ENCODE measurements at places on chromosomes 3 and 15.

GRCh38 chr15:64443747-64444621, 16.4 kb upstream of the ZNF609 start:
- no peak for DNase-seq

DNA sequence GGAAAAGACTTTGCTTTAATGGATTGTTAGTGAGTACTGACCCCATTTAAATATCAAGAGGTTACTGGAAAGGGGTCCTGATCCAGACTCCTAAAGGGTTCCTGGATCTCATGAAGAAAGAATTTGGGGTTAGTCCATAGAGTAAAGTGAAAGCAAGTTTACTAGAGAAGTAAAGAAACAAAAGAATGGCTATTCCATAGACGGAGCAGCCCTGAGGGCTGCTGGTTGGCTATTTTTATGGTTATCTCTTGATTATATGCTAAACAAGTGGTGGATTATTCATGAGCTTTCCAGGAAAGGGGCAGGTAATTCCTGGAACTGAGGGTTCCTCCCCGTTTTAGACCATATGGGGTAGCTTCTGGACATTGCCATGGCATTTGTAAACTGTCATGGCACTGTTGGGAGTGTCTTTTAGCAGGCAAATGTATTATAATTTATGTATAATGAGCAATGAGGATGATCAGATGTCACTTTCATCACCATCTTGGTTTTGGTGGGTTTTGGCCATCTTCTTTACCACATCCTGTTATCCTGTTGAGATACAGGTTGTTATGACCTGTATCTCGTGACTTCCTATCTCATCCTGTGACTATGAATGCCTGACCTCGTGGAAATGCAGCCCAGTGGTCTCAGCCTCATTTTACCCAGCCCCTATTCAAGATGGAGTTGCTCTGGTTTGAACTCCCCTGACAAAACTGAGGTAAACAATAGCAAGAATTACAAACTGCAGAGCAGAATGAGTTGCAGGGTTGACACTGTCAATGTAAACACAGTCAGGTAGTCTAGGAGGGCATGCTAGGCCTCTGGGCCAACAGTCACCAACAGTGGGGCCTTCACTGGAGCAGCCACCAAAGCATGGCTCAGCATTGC, 10.3 kb upstream of the GPR160 start:
- DNase-seq: no peak

DNA sequence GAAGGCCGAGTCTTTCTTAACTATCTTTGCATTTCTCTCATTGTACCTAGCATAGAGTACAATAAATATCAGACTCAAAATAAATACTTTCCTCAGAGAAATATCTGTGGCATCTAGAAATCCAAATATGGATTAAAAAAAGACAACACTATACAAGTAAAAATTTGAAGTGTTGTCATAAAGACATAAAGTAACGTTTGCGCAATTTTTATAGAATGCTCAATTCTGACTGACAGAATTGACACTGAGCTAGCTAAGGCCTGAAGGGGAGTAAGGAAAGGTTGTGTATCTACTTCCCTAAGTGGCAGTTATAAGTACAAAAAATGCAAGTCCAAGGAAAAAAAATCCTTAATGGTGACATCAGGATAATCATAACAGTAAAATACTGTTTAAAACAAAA, 1.1 kb downstream of the SEC11A start:
- no peak for DNase-seq

GRCh38 chr15:41936649-41937567, 35.4 kb downstream of the EHD4 start:
- DNase-seq: peak; percentile 72

GRCh38 chr3:121659586-121659985, 1.1 kb downstream of the HCLS1 start:
- DNase-seq: no peak

DNA sequence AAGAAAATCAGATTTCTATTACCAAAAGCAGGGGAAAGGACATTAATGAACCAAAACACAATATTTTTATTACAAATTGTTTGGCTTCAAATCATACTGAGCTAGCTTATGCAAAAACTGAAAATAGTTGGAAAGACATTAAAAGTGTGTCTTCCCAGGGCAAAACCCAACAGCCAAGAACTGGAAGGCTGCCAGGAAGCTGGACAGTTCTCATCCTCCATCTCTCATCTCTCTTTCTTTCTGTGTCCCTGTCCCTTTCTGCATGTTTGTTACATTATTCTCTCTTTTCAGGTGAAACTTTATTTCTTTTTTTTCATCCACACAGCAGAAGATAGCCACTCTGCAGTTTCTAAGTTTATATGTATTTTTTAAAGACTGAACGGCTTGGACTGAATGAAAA, 41.1 kb upstream of the SNTN start:
- DNase-seq: no peak

DNA sequence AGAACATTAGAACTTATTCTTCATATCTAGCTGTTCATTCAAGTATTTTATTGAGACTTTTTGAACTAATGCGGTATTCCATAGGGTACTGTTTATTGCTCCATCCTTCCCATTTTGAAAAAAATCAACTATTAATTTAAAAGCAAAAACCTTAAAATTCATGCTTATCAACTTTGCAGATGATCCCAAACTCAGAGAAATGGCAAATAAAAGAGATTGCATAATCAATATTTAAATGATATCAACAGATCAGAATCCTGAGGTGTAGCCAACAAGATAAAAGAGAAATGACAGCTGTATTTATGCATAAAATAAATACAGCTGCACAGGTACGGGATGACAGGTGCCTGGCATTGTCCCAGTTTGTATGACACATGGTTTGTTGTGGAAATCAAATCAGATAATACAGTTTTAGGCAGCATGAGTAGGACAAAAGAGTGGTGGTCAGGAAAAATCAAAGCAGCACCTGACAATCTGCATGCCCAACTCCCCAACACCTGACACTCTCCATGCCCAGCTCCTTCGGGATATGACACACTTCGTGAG, 42.4 kb upstream of the CMTM8 start:
- no peak for DNase-seq

GRCh38 chr15:70701891-70702568, 61.3 kb downstream of the UACA start:
- no peak for DNase-seq

- DNase-seq: no peak
These were observed 449.9 kb upstream of the NR2F2 start for GRCh38 chr15:95880630-95881029.

DNA sequence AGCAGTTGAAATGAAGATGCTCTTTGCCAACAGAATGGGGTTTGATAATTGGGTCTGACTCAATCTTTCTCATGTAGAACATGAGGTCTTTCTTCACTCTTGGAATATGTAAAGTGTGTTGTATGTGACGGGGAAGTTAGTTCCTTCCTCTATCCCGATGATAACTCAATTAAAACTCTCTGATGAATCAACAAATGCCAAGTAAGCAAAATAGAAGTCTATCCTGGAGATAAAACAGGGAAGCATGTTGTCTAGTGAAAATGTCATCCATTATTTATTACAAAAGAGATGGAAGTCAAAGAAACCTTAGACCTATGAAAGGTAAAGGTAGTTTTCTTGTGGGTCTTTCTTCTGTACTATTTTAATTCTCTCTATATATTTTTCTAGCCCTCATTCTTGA, 274.2 kb upstream of the ARRDC4 start:
- DNase-seq: no peak

DNA sequence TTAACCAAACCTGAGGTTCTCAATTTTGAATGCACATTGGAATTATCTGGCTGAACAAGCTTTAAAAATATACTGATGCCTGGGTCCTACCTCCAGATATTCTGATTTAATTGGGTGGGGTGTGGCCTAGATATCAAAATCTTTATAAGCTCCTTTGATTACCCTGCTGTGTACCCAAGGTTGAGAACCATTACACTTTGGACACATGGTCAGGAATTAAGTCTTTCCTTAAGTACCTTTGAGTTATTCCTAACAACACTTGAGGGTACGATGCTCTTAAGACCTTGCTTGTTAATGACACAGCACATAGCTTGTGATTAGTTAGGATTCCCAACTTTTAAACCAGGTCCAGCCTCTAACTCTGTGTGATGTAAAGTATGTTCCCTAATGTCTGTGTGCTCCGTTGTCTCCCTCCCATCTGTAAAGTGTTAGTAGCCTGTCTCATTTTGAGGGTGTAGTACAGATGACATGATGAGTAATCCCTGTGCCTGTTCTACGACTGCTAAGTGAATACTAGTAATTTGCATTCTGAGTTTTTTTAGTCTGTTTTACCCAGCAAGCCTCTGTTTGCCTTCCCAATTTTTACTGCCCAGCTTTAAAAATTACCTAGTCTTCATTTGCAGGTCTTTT, 154.9 kb downstream of the KLHL25 start:
- DNase-seq: no peak

DNA sequence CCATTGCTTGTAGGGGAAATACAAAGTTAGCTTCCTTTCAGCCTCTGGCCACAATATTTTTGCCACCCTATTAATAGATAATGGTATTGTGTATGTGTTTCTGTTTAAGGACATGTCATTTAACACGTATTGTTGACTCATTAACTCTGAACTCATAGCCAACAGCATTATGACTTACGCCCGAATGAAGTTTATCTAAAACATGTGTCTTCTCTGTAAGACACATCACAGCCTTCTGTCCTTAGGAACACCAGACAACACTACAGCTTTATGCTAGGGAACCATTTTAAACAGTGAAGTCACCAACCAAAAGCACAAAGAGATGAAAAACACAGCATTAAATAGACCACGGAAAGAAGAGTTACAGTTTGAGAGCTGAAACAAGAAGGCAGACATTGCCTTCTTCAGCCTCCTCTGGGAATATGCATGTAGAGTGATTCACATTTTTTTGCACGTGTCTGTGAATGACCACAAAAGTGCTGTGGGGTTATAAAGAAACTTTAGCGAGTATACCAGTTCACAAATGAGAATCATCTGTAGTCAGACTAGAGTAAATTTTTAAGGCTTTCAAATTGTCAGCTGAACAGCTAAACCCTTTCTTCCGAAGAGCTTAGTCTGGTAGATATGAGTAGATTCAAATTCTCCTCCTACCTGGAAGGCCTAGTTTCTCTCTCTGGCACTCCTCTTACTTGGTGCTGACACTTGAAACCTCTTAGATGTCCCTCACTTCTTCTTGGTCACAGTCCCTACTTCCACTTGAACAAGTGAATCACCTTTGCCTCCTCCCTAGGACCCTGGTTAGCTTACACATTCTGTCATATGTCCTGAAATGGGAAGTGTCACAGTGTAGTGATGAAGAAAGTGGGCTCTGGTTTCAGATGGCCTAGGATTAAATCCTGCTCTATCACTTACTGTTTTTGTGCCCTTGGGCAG, 32.2 kb downstream of the MCTP2 start:
- no peak for DNase-seq

DNA sequence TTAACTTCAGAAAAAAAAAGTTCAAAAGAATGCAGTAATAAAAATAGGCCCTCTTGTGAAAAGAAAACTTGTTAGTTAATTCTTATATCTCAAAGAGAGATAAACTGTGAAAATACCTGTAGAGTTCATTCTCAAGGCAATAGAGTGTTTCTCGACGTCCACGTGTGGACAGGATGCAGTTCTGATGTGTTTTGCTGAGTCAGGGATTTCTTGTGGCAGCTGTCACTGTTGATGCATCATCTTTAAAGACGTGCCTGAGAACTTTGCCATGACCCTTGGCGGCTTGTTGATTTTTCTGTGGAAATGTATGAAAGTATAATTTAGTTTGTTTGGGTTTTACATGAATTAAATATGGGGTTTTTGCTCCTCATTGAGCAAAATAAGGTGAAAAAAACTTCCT, 702.2 kb downstream of the NLGN1 start:
- DNase-seq: no peak

GRCh38 chr3:170426240-170426797, 7.7 kb downstream of the CLDN11 start:
- no peak for DNase-seq

DNA sequence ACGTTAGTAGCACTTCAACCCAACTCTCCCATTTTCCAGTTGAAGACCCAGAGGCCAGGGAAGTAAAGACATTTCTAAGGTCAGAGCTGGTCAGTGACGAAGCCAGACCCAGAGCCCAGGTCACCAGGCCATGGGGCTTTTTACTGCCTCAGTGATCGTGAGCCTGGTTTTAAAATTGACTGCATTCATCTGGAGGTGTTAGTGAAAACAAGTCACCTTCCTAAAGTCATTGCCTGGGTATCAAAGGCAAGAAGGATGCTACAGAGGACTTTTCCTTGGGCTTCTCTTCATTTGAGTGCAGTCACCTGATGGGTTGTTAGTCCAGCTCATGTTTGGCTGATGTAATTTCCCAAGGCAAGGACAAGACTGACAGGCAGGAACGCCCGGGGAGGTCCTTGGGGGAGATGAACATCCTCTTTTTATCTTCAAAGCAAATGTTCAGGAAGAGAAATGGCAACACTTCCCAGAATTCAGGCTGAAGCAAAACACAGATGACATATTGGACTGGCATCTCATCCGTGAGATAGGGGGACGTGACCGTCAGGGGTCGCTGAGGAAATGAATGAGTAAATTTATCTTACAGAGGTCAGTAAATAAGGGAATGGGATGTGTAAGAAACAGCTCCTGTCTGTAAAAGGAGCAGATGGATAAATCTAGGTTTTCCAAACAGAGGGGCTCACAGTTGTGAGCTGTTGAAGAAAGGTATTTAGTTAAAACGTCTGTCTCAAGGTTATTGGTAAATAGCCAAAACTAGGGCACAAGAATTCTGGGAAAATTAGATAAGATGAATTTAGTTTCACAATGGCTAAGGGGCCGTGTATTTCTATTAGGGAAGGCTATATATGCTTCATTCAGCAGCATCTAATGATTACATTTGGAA, 201.2 kb downstream of the OPA1 start:
- no peak for DNase-seq

DNA sequence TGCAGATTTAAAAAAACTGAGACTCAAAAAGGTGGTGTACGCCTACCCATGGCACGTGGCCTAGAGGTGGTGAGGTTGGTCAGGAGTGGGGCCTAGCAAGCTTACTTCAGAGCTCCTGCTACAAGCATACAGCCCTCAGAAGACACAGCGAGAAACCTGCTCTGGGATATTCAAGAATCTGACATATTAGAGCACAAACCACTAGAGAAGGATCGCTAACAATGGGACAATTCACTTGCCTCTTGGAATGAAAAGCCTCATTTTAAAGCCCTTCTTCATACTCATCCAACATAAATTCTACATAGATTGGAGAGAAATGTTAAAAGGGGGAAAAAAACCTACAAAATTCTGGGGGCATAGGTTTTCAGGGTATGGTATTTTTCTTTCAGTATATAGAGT, 118.0 kb upstream of the ARHGEF3 start:
- no peak for DNase-seq

GRCh38 chr3:189981668-189982067, 139.0 kb downstream of the P3H2 start:
- DNase-seq: no peak

DNA sequence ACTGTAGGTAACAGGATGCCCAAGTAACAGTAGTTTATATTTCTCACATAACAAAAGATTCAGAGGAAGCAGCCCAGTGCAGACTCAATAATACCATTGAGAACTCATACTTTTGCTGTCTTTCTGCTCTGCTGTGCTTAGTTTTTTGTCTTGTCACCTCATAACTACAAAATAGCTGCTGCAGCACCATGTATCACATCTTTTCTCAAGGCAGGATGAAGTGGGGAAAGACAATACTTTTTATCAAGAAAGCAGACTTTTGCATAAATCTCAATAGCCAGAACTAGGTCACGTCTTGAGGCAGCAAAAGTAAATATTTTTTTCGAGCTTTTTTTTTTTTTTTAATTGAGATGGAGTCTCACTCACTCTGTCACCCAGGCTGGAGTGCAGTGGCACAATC, 39.6 kb upstream of the SYN2 start:
- DNase-seq: no peak

Data from stimulated activated CD4-positive, alpha-beta T cell treated with anti-CD3 and anti-CD28 coated beads, Interleukin-15, amount 100 ng/mL, for 48 hours (primary cell).